ENCODE measurements at places on chromosomes 1 and 21. TPM values are rescaled to one million over a fixed set of nuclear protein-coding genes. Genes with fewer than 3 reads are reported as not detected.

HPCA gene
- total RNA-seq = 0.58 TPM

MACO1 gene
- 15.5 TPM for total RNA-seq

LIPI gene
- not detected for total RNA-seq

TMPRSS15 gene
- 0.06 TPM for total RNA-seq

RHD gene
- total RNA-seq = 3.8 TPM

PLEKHN1 gene
- 0.23 TPM for total RNA-seq

ALG14 gene
- 4.3 TPM for total RNA-seq

WNT4 gene
- 10.2 TPM for total RNA-seq

ACTA1 gene
- total RNA-seq = 980 TPM

UAP1 gene
- total RNA-seq = 27.8 TPM

WNT3A gene
- 0.06 TPM for total RNA-seq

DIRAS3 gene
- total RNA-seq = 1.5 TPM

UBL4B gene
- total RNA-seq = not detected

OXCT2 gene
- 1.3 TPM for total RNA-seq

E2F2 gene
- total RNA-seq = 9.0 TPM

All from metanephros (tissue), 2 donors.